A549 treated with RU486 at 1 μM for 4 hours (cell line): ENCODE measurements at places on chromosomes 11 and 22. TPM values are rescaled to one million over a fixed set of nuclear protein-coding genes. Genes with fewer than 3 reads are reported as not detected.

BAIAP2L2 gene
- 3.2 to 4.9 TPM (median 4.4 TPM) in 5 replicates for total RNA-seq

OOSP4B gene
- not detected in 5 replicates for total RNA-seq

FDX1 gene
- total RNA-seq, result 11.3 to 15.6 TPM (median 14.4 TPM) in 5 replicates

PRR33 gene
- total RNA-seq, result not detected in 5 replicates

LDHAL6A gene
- not detected in 5 replicates for total RNA-seq

TESMIN gene
- 3.6 to 7.0 TPM (median 4.8 TPM) in 5 replicates for total RNA-seq

CDC42EP1 gene
- total RNA-seq, result 27.8 to 39.1 TPM (median 37.3 TPM) in 5 replicates

WT1 gene
- total RNA-seq, result 4.9 to 6.5 TPM (median 6.4 TPM) in 5 replicates

CD151 gene
- total RNA-seq, result 723 to 833 TPM (median 723 TPM) in 5 replicates

CTSC gene
- total RNA-seq, result 66.4 to 80.1 TPM (median 73.6 TPM) in 5 replicates

SLC22A8 gene
- total RNA-seq, result not detected in 5 replicates

CD248 gene
- total RNA-seq, result 0.05 TPM in 1 of 5 replicates, not detected in the others

YAP1 gene
- total RNA-seq, result 43.4 to 55.1 TPM (median 49.7 TPM) in 5 replicates

SAA1 gene
- 0.25 to 1.1 TPM (median 0.49 TPM) in 4 of 5 replicates, not detected in the other for total RNA-seq

MS4A3 gene
- not detected in 5 replicates for total RNA-seq

TMEM45B gene
- total RNA-seq, result 0.08 to 0.15 TPM (median 0.12 TPM) in 3 of 5 replicates, not detected in the others

CD3E gene
- total RNA-seq, result not detected in 5 replicates

DENND6B gene
- total RNA-seq, result 2.1 to 3.3 TPM (median 2.7 TPM) in 5 replicates

CNIH2 gene
- 1.4 to 3.7 TPM (median 2.9 TPM) in 5 replicates for total RNA-seq

CFAP300 gene
- total RNA-seq, result 4.9 to 7.1 TPM (median 6.6 TPM) in 5 replicates

RBFOX2 gene
- 27.8 to 34.8 TPM (median 31.5 TPM) in 5 replicates for total RNA-seq

OR8G5 gene
- not detected in 5 replicates for total RNA-seq

TRIM29 gene
- 5.9 to 8.2 TPM (median 6.8 TPM) in 5 replicates for total RNA-seq

EFEMP2 gene
- total RNA-seq, result 0.45 to 0.88 TPM (median 0.85 TPM) in 5 replicates

RBM4B gene
- 19.2 to 21.8 TPM (median 21.7 TPM) in 5 replicates for total RNA-seq

STK33 gene
- total RNA-seq, result 2.5 to 5.6 TPM (median 3.5 TPM) in 5 replicates

APOL2 gene
- total RNA-seq, result 27.3 to 34.3 TPM (median 32.1 TPM) in 5 replicates

APLNR gene
- 0.03 to 0.13 TPM (median 0.09 TPM) in 4 of 5 replicates, not detected in the other for total RNA-seq

UPK3A gene
- total RNA-seq, result not detected in 5 replicates

MYO18B gene
- 0.02 to 0.10 TPM (median 0.05 TPM) in 3 of 5 replicates, not detected in the others for total RNA-seq

ARHGAP42 gene
- total RNA-seq, result 4.1 to 8.3 TPM (median 7.5 TPM) in 5 replicates

ZBTB16 gene
- total RNA-seq, result not detected in 5 replicates

OR52I2 gene
- total RNA-seq, result not detected in 5 replicates

UPB1 gene
- not detected in 5 replicates for total RNA-seq

ARHGAP8 gene
- 0.81 to 1.9 TPM (median 1.6 TPM) in 5 replicates for total RNA-seq

GNG3 gene
- not detected in 5 replicates for total RNA-seq

LRFN4 gene
- 61.5 to 101 TPM (median 79.8 TPM) in 5 replicates for total RNA-seq

ME3 gene
- 14.9 to 21.8 TPM (median 20.2 TPM) in 5 replicates for total RNA-seq

UBQLNL gene
- not detected in 5 replicates for total RNA-seq

PANX3 gene
- total RNA-seq, result not detected in 5 replicates

OR6A2 gene
- total RNA-seq, result not detected in 5 replicates

MMP10 gene
- 1.1 to 2.3 TPM (median 1.5 TPM) in 5 replicates for total RNA-seq

TTC36 gene
- total RNA-seq, result not detected in 5 replicates

SLC22A12 gene
- total RNA-seq, result not detected in 5 replicates

GNAZ gene
- 2.2 to 3.2 TPM (median 2.5 TPM) in 5 replicates for total RNA-seq

MALAT1 gene
- 26.0 to 79.2 TPM (median 71.5 TPM) in 5 replicates for total RNA-seq

SPTBN2 gene
- total RNA-seq, result 8.0 to 12.0 TPM (median 11.0 TPM) in 5 replicates

ARHGAP32 gene
- 2.8 to 4.3 TPM (median 3.6 TPM) in 5 replicates for total RNA-seq
